ENCODE measurements at places on chromosomes 4 and X.

DNA sequence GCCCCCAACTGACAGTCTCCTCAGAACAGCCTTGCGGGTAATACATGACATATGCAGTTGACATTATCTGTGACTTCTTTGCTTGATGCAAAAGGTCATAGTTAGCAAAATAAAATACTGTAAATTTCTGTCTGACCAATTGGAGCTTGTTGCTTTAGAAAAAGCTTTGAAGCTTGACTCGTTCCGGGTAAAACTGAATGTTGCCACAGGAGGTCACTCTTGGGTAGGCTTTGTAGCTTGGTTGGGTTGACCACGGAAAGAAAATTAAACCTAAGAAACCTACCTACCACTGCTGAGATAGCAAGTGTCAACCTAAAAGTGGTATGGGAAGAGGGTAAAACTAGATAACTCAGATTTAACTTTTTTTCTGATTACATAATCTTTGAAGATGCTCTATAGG, 23.2 kb downstream of the PRPS2 start:
- no peak for DNase-seq

DNA sequence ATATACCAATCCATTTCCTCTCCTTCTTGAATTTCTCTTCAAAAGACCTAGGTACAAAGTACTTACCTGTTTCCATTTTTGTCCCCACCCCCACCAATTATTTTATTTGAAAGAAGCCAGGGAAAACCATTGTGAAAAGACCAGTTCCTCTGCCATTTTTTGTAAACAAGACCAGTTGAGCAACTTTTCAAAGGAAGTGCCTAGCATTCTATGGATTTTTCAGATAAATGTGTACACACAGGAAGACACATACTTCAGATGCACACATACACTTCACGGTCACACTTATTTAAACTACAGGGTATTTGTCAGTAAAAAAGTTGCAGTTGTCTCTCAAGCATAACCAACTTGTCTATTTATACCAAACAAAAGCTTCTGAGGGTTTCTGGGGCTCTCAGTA, 587.2 kb upstream of the KLHL4 start:
- no peak for DNase-seq

- no peak for DNase-seq
Observed at GRCh38 chr4:150130933-150131332, 52.7 kb downstream of the DCLK2 start.

GRCh38 chr4:83285055-83285407, 433 bp upstream of the COQ2 start:
- no peak for DNase-seq

DNA sequence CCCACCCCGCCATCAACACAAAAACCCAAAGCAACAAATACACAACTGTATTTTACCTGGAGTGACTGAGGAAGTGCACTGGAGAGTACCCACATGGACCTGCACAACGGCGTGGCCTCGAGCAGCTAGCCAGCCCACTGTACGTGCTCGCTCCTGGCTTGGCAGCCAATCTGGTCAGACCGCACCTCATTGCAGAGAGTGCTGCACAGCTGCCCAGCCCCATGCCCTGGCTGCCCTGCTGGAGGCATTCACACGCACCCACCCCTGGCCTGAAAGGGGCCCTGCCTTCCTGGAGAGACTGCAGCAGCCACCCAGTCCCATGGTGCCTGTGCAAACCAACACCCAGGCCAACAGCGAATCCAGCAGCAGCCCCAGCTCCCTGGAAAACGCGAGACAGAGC, 116.3 kb downstream of the GALNTL6 start:
- no peak for DNase-seq

- no peak for DNase-seq
Observed at GRCh38 chrX:118183606-118184005, 67.0 kb upstream of the KLHL13 start.

DNA sequence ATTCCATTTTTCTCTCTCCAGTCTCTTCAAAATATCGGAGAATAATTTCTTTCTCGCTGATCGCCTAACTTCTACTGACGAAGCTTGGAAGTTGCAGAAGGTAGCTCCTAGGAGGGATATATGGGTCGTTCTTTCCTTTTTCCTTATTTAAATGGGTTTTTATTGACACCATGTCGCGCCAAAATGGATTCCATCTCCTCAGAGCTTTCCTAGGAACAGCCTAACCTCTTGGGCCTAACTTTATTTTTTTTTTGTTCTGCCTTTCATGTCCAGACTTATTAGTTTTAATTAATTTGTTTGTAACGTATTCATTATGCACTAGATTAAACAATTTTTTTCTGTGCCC, 359.4 kb upstream of the ZCCHC13 start:
- no peak for DNase-seq

Measured in activated T-helper 9 cell treated with anti-CD3 and anti-CD28 coated beads, Interleukin-2, amount 50 U/mL, for 16 hours (primary cell).